SJSA1 (cell line): ENCODE measurements at places on chromosomes 2 and 18. TPM values are rescaled to one million over a fixed set of nuclear protein-coding genes. Genes with fewer than 3 reads are reported as not detected.

The POTEC gene
- not detected in 2 replicates for total RNA-seq

The ZSWIM2 gene
- total RNA-seq = not detected in 2 replicates

The TUBA4B gene
- total RNA-seq = not detected in 2 replicates

The HOXD1 gene
- total RNA-seq = not detected in 2 replicates
